Posterior cingulate gyrus (tissue), 11 donors: ENCODE measurements at places on chromosomes 4 and X.

DNA sequence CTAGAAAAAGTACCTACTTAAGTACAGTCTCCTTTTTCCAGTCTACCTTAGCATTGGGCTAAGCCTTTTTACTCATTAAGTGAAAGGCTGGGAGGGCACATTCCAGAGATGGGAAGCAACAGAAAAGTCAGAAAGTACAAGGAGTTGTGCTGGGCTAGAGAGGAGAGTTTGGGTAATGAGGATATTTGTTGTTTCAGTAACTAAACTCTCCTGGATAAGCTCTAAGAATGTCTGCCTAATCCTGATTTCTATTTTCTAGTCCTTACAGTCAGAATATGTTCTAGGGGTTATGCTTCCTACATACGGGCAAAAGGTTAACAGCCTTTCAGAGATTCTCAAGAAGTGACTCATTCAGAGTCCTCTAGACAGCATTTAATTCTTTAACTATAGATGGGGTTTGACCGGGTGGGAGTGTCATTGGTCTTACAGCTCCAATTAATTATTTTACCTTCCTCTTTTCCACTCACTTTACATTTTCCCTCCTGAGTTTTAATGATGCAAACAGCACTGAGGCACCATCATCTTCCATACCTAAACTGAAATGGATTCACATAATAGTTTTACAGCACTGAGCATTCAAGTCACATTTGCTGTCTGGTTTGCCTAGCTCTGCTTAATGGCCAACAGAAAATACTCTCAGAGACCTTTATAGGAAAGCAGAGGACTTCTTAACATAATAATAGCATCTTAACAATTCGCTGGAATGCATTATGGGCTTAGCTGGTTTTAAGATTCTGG is 42.9 kb downstream of the USP26 start:
- DNase-seq: no peak

DNA sequence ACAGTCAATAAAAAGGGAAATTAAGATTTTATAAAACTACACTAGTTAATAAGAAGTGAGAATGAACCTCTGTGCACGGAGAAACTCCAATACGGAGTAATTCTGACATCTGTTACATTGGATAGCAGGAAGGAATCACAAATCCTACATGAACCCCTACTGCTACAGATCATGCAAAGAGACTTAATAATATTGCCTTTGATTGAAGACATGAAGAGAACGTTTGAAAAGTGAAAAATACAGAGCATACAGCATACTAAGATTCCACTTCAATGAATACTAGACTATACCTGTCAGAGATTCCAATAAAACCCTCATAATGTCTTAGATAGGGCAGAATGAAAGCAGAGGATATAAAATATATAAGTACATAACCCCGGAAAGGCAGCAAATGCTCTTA is 360.4 kb upstream of the GALNT7 start:
- DNase-seq: no peak

- no peak for DNase-seq
Measured at GRCh38 chr4:2470791-2471190, 1.9 kb downstream of the RNF4 start.

DNA sequence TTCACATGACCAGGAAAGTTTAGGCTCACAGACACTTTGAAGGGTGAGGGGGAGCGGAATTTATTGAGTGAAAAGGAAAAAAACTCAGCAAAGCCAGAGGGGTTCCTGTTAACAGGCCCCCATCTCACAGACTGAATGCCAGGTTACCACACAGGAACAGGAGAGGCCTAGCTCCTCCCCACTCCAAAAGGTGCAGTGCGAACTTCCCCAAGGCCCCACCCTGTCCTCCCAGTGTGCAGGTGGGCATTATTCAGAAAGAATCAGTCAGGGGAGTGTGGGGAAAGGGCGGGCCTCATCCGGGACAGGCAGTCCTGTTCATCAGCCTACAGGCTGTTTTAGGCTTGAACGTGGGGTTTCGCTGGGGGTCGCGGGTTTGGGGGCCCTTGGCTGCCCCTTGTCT is 4.0 kb downstream of the OTC start:
- no peak for DNase-seq

DNA sequence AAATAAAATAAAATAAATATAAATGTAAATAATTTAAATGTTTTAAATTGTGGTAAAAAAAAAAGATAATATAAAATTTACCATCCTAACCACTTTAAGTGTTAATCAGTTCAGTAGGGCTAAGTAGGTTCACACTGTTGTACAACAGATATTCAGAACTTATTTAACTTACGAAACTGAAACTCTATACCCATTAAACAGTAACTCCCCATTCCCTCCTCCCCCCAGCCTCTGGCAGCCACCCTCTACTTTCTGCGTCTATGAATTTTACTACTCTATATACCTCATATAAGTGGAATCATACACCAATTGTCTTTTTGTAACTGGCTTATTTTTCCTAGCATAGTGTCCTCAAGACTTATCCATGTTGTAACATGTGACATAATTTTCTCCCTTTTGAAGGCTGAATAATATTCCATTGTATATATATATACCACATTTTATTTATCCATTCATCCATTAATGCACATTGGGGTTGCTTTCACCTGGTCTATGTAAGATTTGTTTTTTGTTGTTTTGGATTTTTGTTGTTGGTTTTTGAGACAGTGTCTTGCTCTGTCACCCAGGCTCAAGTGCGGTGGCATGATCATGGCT is 32.5 kb upstream of the ELF2 start:
- no peak for DNase-seq

- DNase-seq: peak; percentile 31
Measured at GRCh38 chr4:25956260-25956659, 42.2 kb downstream of the SMIM20 start.

GRCh38 chr4:166078383-166078782 is 205.3 kb downstream of the TLL1 start:
- DNase-seq: no peak

DNA sequence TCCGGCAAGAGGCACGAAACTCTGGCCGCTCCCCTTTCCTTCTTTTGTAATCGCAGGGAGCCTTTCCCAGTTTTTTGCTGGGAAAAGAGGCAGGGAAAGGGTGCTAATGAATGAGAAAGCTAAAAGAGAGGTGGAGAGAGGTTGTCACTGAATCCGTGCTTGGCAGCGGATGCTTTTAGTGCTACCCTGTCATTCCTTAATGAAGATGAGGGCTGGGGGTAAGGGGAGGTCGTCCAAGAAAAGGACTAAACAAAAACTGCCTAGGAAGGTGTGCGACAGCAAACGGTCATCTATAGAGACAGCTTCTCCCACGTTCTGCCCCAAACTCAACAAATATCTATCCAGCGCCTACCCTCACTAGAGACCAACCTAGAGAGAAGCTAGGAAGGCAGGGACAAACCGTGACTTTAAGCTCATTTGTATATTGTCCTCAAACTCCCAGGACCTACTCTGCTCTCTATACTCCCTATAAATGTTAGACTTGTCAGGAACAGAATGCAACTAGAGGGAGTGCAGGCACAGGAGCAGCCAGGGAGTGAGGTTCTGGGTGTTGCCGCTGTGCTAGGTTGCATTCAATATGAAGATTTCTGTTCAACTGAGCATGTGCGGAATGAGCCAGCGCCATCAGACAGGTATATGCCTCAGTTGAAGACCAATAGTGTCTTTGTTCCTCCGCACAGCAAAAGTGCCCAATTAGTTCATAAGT is 777 bp upstream of the CASK start:
- DNase-seq: peak; percentile 80

- DNase-seq: no peak
Measured at GRCh38 chr4:128841402-128841801, 31.9 kb downstream of the JADE1 start.

- no peak for DNase-seq
Measured at GRCh38 chr4:6689506-6689960, 4.1 kb upstream of the S100P start.

GRCh38 chr4:188154668-188155405 is 15.6 kb downstream of the TRIML1 start:
- DNase-seq: no peak

- no peak for DNase-seq
Measured at GRCh38 chrX:154449618-154450017, 5.7 kb downstream of the FAM50A start.

- DNase-seq: no peak
Measured at GRCh38 chrX:20538974-20539373, 272.3 kb upstream of the RPS6KA3 start.

DNA sequence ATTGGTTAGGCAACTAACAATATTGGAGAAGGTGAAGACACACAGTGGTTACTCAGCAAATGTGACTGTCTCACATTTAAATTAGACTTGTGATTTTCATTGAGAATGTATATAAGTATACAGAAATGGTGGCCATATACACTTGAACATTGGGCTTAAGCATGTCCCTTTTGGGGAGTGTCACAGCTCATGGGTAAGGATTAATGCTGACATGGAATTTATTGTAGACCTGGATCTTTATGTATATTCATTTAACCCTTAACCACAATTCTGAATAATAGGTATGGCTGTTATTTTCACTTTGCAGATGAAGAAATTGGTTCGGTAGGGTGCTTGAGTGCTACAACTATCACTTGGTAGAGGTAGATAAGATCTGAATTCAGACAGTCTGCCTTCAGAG is 95.5 kb upstream of the WDFY3 start:
- DNase-seq: no peak

DNA sequence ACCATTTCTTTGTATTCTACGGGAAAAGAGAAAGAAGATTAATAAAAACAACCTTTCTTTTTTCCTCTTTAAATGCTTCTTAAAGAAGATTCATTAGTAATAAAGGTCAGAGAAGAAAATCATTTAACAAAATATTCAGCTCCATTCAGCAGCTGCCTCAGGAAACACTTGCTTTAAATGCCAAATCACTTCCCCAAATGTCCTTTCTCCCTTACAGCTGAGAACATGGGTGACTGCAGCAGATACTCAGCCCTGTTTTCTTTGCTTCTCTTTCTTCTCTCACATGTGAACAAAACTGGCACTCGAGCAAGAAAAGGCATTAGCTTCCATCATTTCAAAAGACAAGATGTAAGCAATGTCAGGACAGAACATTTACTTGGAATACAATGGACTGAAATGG is 120.2 kb downstream of the INPP4B start:
- no peak for DNase-seq

DNA sequence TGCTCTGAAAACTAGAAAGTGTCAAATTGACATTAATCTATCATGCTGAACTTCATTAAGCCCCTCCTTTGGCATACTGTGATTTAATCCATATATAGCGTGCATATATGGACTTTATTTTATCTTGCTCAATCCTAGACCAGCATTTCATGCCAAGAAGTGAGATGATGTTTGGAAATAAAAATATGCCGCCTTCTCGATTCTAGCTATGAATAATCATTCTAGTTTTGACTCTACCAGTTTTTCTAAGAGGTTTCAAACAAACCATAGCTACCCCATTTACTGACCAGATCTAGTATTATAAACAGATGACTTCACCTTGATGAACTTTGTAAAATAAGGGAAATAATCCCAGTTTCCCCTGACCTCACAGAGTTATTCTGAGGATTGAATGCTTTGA is 95.0 kb downstream of the ARX start:
- no peak for DNase-seq

DNA sequence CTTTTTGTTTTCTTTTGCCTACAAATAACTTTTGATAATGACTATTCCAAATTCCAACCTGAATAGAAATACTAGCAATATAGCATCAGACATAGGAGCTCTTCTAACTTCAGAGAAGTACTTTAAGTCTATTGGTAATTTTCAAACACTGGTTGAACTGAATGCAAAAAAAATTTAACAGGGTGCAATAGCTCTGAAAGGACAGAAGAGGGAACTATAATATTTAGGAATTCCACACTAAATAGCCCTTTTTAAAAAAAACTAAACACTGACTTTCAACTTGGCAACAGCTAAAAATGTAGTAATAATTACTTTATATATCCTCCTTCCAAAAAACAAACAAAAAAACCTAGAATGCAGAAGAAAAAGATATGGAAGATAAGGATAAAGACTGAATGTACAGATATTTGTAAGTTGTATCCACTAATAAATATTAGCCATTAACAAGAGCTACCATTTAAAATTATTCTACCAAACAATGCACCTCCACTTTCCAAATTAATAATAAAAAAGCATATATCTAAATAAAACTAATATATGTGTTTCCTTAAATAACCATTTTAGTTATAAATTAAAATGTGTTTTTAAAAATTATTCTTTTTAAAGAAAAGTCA is 81.4 kb downstream of the FBXW7 start:
- no peak for DNase-seq

DNA sequence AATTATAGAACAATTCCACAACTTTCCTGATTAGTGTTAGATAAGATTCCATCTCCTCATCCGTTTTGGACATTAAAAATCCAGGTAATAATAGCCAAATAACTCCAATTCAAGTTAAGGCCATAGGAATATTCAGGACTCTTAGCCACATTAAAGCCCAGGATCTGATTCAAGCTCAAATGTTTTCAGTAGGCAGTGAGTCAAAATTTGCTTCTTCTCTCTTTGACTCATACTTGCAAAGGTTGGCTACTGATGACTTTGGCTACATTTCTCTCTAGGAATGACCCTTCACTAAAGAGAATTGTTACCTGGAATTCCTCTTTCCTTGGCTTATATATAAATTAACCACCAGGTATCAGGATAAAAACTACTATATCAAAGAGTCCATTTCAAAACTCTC is 354.9 kb upstream of the HS3ST1 start:
- no peak for DNase-seq

DNA sequence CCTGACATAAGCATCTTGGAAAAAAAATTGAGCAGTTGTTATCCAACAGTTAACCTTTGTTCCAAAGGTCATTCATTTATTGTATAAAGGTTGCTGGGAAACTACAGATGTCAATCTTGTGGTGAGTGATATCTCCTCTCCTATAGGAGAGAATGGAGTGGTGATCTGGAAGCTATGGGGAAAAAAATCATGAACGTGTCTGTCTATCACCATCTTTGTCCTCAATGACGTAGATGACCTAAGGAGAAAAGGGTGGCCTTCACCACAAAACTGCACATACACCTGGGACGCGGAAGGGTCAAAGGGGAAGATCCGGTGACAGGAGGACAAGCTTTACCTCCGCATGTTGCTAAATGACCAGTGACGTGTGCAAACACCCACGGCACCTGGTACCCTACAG is 27.3 kb downstream of the ASB5 start:
- DNase-seq: no peak

- DNase-seq: no peak
Measured at GRCh38 chr4:72377491-72378194, 191.4 kb downstream of the ADAMTS3 start.

DNA sequence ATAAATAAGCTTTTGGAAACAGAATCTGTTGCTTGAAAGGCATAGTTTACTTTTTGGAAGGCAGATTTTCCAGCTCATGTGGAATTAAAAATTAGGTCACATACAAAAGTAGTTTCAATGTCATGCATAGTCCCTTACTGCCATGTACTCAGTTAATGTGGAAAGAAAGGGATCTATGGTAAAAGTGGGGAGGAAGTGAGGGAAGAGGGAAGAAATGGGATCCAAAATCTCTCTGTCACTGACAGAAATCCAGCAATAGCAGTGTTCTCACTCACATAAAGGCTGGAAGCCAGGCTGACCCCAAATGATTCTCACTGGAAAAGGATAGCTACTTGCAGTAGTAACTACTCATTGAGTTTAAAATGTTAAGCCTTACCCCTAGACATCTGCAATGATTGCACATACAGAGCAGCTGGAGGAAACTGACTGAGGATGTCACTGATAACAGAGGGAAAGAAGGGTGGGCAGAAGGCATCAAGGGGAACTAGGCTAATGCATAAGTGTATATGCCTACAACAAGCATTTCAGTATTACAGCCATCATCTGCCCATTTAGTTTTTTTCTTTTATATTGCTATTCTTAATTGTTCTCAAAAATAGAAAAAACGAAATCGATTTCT is 445.6 kb downstream of the FAT4 start:
- DNase-seq: no peak

GRCh38 chr4:88623097-88623496 is 30.8 kb downstream of the HERC3 start:
- no peak for DNase-seq
